GM23248 (cell line): ENCODE measurements at places on chromosomes 13 and 19. TPM values are rescaled to one million over a fixed set of nuclear protein-coding genes. Genes with fewer than 3 reads are reported as not detected.

Gene LILRB3
- total RNA-seq = not detected in 2 replicates

Gene CLEC17A
- not detected in 2 replicates for total RNA-seq

DNA sequence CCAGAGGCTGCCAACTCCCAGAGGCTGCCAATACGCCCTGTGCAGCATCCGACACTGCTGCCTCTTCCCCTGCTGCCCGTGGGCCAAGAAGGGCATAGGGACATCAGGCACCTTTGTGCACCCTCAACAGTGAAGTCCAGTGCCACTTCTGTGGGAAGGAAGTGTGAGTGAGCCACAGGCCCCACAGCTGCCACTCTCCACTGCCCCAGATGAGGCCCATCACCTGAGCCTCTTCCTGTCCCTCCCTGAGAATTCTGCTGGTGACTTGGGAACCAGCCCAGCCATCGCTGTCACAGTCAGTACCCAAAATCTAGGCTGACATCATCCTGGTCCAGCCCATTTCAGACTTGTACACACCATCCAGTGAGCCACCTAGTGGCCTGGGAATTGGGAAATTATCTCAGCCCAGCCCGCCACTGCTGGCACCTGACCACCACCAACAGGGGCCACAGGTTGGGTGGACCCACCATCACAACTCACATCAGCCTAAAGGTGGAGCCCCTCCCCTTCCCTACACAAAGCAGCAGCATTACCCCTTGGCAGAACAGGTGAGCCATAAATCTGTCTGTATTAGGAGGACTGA is 733.9 kb upstream of the KLHL1 start:
- H3K27ac ChIP-seq = no peak overlapping the region
- H3K27me3 ChIP-seq = no peaks in the 10 kb centered on the region
- H3K36me3 ChIP-seq = no peaks in the 10 kb centered on the region
- no peaks in the 10 kb centered on the region for H3K4me1 ChIP-seq
- no peak for DNase-seq

GRCh38 chr13:48576448-48577010 is 43.6 kb upstream of the RCBTB2 start:
- H3K27ac ChIP-seq = no peak overlapping the region
- 0 out of 2 replicates have a peak, but pooled peaks cover 5% of the 10 kb centered on the region for H3K4me1 ChIP-seq
- H3K36me3 ChIP-seq = no peaks in the 10 kb centered on the region
- no peaks in the 10 kb centered on the region for H3K27me3 ChIP-seq

Gene MEIOSIN
- total RNA-seq = not detected in 2 replicates

GRCh38 chr13:41859565-41859964 is 101.3 kb downstream of the VWA8 start:
- H3K4me1 ChIP-seq = no peaks in the 10 kb centered on the region
- H3K36me3 ChIP-seq = no peaks in the 10 kb centered on the region; the same call in 1 of the 2 replicates
- H3K27me3 ChIP-seq = no peaks in the 10 kb centered on the region
- no peak for DNase-seq
- no peak overlapping the region for H3K4me3 ChIP-seq

GRCh38 chr19:29860492-29860891 is 48.7 kb downstream of the CCNE1 start:
- H3K36me3 ChIP-seq = no peaks in the 10 kb centered on the region

Gene HAUS8
- total RNA-seq = 1.0 and 3.4 TPM in 2 replicates

- no peaks in the 10 kb centered on the region for H3K27me3 ChIP-seq
- no peak overlapping the region for H3K4me3 ChIP-seq
- H3K36me3 ChIP-seq = no peaks in the 10 kb centered on the region
Observed at GRCh38 chr19:23957660-23958281, 43.1 kb downstream of the ZNF726 start.
